Activated CD4-positive, alpha-beta T cell treated with anti-CD3 and anti-CD28 coated beads, Interleukin-2, amount 50 U/mL, for 1 hour (primary cell): ENCODE measurements at places on chromosomes 7 and 10.

- no peak for DNase-seq
Measured at GRCh38 chr7:110105307-110105706, 985.6 kb upstream of the LRRN3 start.

DNA sequence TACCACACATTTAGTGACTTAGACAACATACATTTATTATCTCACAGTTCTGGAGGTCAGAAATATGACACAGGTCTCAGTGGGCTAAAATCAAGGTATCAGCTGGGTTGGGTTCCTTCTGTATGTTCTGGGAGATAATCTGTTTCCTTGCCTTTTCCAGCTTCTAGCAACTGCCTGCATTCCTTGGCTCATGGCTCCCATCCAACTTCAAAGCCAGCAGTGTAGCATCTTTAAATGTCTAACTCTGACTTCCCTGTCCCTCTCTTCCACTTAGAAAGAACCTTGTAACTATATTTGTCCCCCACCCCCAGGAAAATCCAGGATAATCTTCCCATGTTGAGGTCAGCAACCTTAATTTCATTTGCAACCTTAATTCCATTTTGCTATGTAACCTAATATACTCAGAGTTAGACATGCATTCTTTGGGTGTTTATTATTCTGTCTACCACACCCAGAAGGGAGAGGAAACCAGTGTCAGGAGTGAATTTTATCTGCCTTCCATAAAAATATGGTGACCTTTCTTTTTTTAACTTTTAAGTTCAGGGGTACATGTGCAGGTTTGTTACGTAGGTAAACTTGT lies 57.3 kb upstream of the SMIM30 start:
- no peak for DNase-seq

DNA sequence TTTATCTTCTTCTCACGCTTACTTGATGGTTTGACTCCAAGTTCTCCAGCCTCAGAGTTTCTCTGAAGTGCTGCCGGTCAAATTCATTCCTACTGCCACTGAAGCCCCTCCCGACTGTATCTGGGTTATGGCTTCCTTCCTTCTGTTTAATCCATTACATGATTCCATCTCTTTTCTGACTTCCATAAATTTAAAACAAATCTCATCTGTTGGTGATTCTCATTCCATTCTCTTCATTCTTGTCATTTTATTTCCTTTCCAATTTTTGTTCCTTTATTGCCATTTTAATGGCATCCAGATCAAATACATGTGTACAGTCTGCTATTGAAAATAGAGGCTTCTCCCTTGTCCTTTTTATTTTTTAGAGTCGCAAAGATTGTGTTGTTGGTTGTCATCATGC lies 25.4 kb upstream of the HIBADH start:
- DNase-seq = no peak

DNA sequence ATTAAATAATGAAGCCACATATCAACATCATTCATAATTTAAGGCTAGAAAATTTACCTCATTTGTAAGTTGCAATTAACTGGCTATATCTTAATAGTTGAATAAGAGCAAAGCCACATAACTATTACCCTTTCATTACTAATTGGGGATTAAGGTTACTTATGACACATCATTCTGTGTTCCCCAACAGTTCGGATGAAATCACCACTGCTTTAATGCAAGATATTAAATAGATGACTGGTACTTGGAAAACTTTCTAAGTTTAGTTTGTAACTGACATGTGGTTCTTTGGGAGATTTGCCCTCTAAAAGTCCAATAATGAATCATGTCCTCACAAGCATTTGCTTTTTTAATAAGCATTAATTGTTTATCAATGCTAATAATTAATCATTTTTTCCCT lies 109.1 kb downstream of the MTERF1 start:
- no peak for DNase-seq

DNA sequence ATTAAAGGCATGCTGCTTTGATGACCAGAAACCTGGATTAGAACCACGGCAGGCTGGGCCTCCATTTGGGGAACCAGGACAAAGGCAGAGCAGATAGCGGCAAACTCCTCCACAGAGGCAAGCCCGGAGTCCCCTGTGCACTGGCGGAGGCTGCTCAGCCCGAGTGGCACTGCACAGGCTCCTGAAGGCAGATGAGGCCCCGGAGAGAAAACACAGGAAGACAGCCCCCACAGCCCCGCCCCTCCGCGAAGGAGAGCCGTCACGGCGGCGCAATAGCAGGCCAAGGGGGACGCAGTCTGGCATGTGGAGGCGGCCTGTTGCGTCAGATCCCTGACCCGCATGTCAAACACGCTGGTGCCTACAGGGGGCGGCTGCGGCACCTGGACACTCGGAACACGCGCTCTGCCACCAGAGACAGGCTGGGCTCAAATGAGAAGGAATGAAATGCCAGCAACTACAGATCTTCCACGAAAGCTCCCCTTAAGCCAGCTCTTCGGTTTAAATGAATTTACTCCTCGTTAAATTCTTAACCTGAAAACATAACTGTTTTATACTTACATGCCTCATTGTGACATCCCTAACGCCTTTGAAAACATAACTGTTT lies 128.5 kb downstream of the MAD1L1 start:
- DNase-seq = peak; percentile 59

- DNase-seq = peak; percentile 89
Measured at GRCh38 chr10:119080521-119081259, at the start of gene EIF3A. Gene EIF3A (minus strand): TSS chr10:119080817. CDS start chr10:119080676, 141 bp downstream.

- DNase-seq = no peak
Measured at GRCh38 chr10:62175251-62175650, 93.4 kb downstream of the RTKN2 start.

- DNase-seq = no peak
Measured at GRCh38 chr7:44401692-44402091, 76.3 kb upstream of the CAMK2B start.

DNA sequence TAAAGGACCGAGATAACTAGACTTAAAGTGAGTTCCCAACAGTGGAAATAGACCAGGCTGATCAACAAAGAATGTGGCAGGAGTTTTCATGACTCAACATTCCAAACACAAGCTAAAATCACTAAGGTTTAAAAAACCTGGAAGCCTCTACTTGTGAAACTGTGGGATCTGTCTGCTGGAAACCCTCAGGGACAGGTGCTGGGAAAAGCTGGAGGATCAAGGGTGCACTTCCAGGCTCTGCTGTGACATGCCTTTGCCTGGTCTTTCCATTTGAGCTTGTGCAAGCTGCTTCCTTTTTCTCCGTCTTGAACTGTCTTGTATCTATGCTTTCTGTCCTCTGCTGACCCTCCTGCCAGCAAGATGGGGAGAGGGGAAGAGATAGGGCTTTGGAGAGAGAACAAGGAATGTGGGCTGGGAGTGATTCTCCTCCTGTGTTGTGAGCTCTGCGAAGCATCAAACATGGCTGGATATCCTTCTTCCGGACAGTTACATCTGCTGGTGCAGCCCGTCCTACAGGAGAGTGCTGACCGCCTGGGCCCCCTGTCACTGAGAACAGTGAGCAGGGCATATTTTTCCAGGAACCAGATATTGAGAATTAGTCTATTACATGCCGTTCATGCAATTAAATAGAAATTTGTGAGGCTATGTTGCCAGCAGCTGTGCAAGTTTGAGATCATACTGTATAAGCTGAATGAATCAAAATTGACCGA lies 25.5 kb downstream of the ARHGAP22 start:
- no peak for DNase-seq

GRCh38 chr10:3395458-3395861 lies 222.9 kb upstream of the PITRM1 start:
- no peak for DNase-seq

GRCh38 chr7:1714583-1715330 lies 44.7 kb downstream of the ELFN1 start:
- DNase-seq = no peak
